NCI-H1092 (cell line): ENCODE measurements at places on chromosomes 2 and 18.

- DNase-seq = no peak
Measured at GRCh38 chr2:113863144-113863543, 26.7 kb upstream of the ACTR3 start.

GRCh38 chr2:46967990-46968647 is 52.5 kb upstream of the MCFD2 start:
- DNase-seq = no peak

- DNase-seq = no peak
Measured at GRCh38 chr18:77223653-77224052, 26.0 kb upstream of the GALR1 start.

DNA sequence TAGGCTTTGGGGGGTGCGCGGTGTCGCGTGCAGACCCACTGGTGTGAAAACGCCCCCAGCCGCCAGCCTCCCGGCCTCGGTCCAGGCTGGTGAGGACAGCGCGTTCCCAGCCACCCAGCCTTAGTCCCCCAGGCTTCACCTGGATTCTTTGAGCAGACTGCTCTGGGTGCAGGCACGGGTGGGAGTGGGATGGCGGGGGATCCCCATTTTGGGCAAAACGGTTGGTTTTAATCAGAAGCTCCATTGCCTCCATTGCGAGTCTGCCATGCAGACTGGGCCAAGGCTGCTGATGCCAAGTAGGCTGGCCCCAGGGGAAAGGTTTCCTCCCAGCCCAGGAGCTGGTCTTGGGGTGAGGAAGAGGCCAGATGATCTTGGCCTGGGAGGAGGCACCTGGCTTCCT is 445 bp downstream of the MLPH start:
- DNase-seq = no peak

- no peak for DNase-seq
Measured at GRCh38 chr2:54724560-54725342, 1.3 kb downstream of the EML6 start.

- no peak for DNase-seq
Measured at GRCh38 chr2:147001061-147001460, 843.8 kb upstream of the ACVR2A start.

GRCh38 chr18:73511771-73512503 is 635.7 kb downstream of the FBXO15 start:
- DNase-seq = no peak

- DNase-seq = no peak
Measured at GRCh38 chr2:42614838-42615237, 46.4 kb downstream of the MTA3 start.

GRCh38 chr2:65161551-65162100 is 31.7 kb upstream of the RAB1A start:
- DNase-seq = no peak

DNA sequence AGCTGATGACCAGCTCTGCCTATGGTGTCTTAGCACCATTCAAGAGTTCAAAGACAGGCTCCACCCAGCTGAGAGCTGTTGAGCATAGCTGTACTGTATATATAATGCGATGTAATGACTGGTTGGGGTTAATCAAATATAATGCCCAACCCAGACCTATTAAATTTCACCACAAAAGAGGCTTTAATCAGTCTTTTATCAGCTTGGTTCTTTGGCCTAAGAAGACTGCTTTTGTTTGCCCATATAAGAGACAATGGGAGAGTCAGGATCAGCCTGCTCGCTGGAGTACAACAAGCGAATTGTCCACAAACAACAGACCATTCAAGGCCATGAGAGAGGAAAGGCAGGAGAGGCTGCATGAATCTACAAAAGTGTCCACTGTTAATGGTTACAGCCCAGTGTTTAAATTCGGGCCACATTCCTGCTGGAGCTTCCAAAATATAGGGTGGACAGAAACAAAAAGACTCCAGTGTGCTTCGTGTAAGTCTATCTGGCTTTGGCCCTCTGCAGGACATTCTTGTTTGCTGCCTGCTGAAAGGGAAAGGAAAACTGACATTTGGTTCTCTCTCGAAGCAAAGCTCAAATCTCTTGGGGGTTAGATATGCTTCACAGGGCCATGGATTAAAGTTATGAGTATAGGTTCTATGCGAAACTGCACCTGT is 299.0 kb upstream of the FBXO11 start:
- DNase-seq = no peak

DNA sequence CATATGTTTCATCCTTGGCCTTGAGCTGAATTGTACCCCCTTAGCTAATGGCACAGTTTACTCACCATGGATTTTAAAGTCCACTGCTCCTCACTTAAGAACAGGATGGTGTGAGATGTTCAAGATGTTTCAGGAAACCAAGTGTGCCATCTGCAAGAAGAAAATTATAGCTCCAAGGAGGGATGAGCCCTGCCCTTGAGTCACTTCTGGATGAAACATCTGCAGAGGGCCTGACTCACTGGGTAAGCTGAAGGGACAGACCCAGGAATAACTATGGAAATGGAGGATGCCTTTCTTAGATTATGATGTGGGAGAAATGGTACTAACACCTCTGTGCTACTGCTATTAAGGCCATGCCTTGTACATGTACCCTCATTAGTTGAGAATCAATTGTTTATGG is 6.4 kb downstream of the MARS2 start:
- no peak for DNase-seq

DNA sequence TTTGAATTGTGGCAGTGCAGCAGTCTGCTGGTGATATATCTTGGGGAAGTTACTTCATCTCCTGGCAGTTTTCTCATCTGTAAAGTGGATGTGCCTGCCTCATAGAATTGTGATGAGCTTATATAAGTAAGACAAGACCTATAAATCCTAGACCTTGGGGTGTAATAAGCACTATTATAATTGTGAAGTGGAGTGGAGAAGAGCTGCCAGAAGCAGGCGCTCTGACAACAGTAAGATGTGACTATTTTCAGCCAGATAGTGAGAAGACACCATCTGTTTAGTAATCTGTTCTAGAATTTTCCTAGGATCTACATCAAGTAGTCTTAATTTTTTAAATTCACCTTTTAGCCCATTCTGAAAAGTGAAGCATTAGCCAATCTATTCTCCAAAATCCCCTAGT is 85.6 kb upstream of the TSPYL6 start:
- DNase-seq = no peak

DNA sequence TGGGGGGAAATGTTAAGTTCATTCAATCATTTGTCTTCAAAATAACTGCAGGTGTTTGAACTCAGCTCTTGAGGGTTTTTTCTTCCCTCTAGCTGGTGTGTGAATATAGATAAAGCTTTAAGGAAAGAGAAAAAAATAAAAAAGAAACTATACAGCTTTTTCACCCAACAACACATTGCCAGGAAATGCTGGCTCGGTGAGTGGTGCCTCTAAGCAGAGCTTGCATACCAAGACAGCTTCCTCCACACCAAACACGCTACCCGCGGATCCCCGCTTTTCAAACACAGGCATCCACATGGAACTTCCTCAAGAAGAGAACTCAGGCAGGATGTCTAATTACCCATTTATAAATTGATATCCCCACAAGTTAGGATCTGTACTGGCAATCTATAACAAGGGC is 69.8 kb upstream of the TANK start:
- DNase-seq = no peak

GRCh38 chr2:219017201-219017931 is 23.9 kb downstream of the CFAP65 start:
- DNase-seq = peak; percentile 48

DNA sequence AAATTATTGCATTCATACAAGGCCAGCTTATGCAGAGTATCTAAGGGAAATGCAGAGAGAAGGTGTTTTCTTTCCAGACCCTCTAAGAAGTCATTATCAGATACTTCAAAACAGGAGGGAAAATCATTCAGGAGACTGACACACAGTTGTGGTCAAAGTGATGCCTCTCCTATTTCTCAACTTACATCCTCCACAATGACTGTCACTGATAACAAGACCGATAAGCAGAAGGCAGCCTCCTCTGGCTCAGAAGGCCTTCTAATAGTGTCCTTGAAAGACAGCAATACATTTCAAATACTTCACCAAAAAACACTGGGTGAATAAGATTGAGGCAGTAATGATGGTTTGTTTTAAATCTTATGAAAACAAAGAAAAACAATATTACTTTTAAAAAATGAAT is 199.7 kb downstream of the PIEZO2 start:
- DNase-seq = no peak

DNA sequence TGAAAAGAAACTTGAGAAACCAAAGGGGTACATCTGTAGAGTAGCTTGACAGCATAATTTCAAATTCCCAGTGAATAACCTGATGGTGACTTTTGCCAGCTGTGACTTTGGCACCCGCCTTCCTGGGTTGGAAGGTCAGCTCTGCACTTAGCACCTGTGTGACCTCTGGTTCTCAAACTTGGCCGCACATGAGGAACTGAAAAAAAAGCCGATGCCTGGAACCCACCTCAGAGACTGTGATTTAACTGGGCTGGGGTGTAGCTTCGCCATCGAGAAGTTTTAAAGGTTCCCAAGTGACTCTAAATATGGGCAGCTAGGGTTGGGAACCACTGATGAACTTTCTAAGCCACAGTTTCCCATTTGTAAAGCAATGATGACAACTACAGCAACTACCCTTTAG is 6.5 kb downstream of the EFEMP1 start:
- no peak for DNase-seq

- no peak for DNase-seq
Measured at GRCh38 chr2:23751747-23752265, 175.1 kb downstream of the ATAD2B start.

GRCh38 chr2:100870652-100871531 is 51.0 kb downstream of the NPAS2 start:
- no peak for DNase-seq

- no peak for DNase-seq
Measured at GRCh38 chr2:34332813-34333212, 733.7 kb upstream of the FAM98A start.

GRCh38 chr18:24546307-24546706 is 85.9 kb downstream of the HRH4 start:
- no peak for DNase-seq

DNA sequence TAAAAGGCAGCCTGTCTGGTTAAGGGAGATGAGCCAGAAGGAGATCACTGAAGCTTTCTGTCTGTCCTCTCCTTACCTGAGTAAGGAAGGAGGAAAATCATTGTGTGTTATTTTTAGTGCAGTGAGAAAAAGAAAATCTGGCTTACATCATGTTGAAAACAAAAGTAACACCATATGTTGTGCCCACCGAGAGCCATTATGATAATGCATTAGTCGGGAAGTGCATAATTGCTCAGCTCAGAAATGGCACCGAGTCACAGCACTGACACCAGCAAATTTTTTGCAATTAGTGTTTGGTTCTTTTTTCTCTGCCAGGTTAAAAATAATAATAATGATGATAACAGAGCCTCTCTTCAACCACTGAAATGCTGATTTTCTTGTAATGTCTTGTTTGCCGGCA is 46.6 kb downstream of the HNMT start:
- no peak for DNase-seq

GRCh38 chr2:109508556-109508955 is 105.2 kb downstream of the SEPTIN10 start:
- DNase-seq = no peak

DNA sequence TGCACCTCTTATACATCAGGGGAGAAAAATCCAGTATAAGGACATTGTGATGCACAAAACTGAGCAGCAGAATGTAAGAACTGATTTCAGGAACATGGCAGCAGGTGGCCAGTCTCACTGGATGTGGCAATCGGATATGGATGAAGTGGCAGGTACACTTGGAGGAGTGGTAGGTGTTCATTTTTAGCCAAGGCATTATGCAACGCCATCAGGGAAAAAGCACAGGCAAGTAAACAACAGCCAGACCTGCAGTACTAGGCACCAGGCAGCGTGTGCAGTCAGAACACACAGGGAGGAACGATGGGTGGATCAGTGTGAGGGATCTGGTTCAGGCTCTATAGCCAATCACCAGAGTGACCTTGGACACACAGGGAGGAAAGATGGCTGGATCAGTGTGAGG is 77.4 kb upstream of the GCFC2 start:
- DNase-seq = no peak

GRCh38 chr2:168338292-168338691 is 90.9 kb upstream of the STK39 start:
- no peak for DNase-seq

GRCh38 chr2:23377771-23378170 is 7.2 kb upstream of the KLHL29 start:
- DNase-seq = no peak

GRCh38 chr2:42217914-42218313 is 48.8 kb downstream of the EML4 start:
- DNase-seq = no peak

DNA sequence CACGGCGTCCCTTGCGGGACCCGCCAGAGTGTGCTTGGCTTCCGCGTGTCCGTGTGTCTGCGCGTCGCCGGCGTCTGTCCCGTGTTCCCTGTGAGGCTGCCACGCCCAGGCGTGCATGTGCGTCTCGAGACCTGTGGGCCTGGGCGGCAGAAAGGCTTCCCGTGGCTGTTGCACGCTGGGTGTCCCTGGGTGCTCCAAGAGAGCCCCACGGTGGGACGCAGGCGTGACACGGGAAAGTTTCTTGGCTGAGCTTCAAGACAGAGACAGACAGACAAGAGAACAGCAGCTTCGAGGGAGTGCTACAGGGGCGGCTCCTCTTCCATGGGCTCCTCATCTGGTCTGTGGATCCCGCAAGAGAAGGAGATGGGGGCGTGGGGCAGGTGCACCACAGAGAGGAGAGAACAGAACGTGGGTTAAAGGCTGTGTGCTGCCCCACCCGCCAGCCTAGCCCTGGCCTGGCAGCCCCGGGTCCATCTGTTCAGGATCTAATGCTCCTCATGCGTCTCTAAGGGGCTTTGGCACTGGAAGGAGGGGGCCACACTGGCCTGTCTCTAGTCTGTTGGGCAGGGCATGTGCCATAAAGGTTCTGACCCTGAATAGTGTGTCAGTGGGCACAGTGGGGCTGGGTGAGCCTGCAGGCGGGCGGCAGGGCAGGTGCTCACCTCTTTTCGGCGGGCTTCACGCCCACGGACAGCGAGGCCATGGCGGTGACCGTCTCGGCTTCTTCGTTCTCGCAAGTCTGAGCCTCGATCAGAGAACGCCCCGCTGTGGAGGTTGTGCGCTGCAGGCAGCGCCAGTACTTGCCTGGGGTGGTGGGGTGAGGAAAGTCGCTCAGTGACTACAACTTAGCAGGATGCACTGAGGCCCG is 205.1 kb downstream of the TWIST2 start:
- no peak for DNase-seq

DNA sequence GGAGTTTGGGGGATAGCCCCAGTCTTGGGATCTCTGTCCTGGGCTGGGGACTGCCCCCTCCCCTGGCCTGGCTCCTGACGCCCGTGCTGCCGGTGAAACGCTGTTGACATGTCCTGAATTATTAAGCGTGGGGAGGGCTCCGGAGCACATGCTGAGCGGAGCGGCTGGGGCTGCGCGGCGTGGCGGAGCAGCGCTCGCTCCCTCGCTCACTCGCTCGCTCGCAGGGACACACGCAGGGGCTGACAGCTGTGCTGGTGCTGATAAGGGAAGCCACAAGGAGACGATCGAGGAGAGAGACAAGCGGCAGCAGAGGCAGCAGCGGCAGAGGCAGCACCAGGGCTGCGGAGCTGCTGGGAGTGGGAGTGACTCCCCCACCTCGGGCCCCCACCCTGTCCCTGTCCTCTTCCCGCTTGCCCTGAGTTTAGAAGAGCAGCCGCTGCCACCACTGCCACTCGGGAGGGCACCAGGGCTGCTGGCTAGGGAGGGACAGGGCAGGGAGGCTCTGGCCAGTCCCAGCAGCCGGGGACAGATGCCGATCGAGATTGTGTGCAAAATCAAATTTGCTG is at the start of gene ASIC4:
ASIC4 (plus strand) TSS at position 287 of the 566 bp plus-strand sequence; CDS start at position 530, 243 bp downstream.
- no peak for DNase-seq
